NCI-H2081 treated with DMSO at 0.1 percent for 48 hours (cell line): ENCODE measurements at places on chromosomes 6 and 20.

DNA sequence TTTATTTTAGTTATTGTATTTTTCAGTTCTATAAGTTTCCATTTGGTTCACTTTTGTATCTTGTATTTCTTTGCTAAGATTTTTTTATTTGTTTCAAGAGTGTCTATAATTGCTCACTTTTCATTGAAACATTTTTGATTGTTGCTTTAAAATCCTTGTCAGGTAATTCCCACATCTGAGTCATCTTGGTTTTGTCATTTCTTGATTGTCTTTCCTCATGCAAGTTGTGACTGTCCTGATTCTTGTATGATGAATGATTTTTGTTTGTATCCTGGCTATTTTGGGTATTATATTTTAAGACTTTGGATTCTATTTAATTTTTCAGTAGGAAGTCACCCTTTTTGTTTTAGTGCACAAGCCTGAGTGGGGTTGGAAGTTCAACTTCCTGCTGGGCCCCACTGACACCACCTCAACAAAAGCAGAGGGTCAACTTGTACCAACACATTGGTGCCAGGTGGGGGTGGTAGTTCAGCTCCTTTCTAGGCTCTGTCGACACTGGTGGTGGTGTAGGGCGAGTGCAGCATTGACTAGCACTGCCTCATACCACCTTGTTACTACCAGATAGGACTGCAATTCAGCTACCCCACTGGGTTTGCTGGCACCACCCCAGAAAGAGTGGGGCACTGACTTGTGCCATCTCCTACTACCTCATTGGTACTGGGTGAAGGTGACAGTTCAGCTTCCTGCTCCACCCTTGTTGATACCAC lies 8.8 kb downstream of the RSPH3 start:
- DNase-seq = no peak

DNA sequence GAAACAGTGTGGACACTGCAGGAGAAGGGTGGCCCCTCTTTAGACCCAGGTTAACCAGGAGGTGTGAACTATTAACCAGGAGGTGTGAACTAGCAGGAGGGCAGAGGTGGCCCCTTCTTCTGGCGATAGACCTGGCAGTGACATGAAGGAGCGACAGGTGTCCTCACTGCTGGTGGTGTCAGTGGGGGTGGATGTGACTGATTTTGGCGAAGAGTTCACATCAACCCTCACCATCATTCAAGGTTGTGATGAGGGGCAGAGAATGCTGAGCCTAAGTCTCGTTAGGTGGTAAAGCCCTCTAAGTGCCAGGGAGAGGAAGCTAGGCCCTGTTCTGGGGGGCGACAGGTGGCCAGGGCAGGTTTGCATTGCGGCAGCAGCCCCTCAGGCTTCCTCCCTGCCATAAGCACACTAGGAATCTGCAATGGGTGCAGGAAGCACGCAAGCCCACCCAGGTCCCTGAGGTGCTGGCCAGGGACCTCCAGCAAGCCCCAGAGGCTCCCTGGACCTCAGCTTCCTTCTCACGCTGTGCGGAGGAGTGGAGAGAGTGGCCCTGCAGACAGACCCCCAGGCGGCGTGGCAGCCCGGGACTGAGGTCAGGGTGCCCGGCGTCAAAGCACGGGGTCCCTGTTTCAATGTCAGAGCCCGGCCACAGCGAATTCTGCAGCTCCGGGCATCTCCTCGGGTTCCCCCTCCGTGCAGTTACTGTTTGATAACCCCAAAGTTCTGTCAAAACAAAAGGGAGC lies 13.7 kb downstream of the NPEPL1 start:
- DNase-seq = no peak

- DNase-seq = no peak
Measured at GRCh38 chr6:4986999-4987398, 16.8 kb downstream of the RPP40 start.

DNA sequence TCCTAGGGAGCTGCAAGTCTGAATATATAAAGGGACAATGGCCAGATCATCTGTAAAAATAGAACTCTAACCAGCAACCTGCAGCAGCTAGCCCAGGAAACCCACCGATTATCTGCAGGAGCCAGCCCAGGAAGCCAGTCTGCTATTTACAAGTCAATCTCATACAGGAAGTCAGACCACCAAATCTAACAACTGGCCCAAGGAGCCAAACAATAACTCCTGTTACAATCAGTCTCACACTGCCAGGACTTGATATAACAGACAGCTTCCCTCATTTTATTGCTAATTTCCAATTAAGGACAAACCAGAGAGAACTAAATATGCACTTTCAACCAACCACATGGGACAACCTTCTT lies 14.4 kb upstream of the RIN2 start:
- DNase-seq = no peak

DNA sequence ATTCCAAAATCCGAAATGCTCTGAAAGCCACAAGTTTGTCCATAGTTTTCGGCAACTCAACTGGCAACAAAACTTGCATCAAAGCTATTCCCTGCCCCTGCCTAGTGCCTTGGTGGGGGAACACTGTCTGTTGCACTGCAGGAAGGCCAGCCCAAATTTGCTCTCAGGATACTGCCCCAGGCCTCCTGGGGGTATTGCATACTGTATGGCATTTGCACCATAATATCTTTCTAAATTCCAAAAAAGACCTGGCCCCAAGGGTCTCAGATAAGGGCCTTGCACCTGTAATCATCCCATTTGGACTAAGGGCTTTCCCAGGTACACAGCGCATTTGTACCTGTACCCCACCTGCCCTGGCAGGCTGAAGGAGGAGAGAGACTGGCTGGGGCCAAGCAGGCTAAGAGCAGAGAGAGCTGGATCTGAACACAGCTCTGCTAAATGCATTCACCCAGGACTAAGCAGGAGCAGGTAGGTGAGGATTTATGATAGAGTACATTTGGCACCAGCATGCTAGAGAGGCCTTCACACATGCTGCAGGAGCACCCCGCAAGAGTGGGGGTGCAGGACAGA lies 4.0 kb upstream of the GRM4 start:
- no peak for DNase-seq

DNA sequence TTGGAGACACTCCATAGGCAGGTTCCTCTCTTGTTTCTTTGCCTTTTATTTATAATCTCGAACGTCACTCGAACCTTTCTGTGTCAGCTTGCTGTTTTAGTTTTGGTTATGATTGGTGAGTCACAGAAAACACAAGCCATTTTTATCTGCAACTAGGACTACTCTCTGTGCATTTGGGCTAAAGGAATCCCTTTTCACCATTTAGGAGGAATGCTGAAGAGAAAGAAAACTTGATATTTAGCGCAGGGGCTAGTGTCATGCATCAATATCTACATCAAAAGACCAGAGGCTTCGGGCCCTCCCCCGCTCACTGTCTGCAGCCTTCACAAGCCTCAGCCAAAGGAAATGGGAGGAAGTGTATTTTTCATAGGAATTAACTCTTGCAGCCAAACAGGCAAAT lies 507.8 kb upstream of the CITED2 start:
- no peak for DNase-seq

- no peak for DNase-seq
Measured at GRCh38 chr20:16615199-16615598, 42.0 kb upstream of the KIF16B start.

DNA sequence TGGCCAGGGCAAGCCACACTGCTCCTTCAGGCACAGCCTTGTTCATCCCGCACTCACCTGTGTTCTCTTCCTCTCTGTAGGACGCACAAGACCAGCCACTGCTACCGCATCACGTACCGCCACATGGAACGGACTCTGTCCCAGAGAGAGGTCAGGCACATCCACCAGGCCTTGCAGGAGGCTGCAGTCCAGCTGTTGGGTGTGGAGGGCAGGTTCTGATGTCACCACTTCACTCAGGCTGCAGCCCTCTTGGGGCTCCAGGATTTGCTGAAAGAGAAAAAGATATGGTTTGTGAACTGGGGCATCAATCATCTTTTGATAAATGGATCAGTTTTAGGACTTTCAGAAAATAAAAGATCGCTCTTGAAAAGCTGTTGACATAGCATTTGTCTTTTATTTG lies 235.5 kb downstream of the NRN1 start:
- no peak for DNase-seq

- no peak for DNase-seq
Measured at GRCh38 chr20:32971703-32972161, 32.5 kb downstream of the SUN5 start.

DNA sequence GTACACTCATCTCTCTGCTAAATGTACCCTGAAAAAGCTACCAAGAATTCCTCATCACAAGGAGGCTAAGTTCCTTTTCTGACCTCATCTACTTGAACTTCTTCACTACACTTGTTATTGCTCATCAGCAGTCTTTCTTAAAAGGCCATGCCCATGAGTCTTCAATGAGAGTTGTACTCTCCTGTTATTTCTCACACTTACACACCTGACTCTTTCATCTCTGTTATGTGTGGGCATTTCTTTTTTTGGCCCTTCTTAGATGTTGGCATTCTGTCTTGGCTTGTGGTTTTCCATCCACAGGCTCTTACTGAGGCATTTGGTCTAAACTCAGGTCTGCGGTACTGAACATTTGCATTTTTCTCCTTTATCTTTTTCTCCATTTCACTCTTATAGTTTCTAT lies 10.7 kb upstream of the SLC17A1 start:
- no peak for DNase-seq

DNA sequence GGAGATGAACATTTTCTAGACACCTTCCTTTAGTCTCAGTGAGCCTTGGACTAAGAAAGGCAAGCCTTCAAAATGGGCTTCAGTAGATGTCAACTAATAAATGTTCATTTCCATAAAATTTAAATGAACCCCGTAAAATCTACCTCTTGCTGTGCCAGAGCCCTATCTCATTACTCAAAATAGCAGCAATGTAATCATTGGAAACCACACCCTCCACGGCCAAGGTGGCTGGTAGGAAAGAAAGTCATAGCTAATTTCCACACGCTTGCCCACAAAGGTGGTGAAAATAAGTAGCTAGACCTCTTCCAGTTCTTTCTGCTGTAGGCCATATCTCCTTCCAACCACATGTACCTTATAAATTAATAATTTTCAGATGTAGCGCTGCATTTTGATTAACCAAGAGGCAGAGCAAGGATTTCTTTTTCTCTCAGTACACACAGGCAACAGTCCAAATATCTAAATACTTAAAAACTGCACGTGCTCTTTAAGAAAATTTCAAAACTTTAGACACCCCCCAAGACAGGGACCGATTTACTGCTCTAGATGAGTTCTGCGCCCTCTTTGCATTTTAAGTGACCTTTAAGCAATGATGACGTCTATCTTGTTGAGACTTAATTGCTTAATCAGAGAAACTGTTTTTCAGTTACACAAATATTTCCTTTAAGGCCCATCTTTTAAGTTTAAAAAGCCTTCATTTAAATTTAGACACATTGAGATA lies 290.8 kb downstream of the ZNF217 start:
- DNase-seq = no peak

DNA sequence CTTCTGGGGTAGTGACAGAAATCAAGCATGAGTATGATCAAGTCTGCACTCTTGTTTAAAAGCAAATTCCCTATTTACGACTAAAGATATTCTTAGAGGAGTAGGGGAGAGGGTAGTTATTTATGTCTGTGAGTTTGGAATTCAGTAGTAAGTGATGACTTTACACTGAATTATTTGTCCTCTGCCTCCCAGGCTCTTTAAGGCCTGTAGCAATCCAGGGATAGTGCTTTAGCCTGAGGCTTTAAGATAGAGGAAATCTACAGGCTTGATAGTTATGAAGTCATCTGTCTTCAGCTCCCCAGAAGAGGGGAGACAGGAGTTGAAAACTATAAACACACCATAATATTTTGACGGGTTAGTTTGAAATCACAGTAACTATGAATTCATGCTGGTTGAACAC lies 664.5 kb downstream of the EPM2A start:
- DNase-seq = no peak

DNA sequence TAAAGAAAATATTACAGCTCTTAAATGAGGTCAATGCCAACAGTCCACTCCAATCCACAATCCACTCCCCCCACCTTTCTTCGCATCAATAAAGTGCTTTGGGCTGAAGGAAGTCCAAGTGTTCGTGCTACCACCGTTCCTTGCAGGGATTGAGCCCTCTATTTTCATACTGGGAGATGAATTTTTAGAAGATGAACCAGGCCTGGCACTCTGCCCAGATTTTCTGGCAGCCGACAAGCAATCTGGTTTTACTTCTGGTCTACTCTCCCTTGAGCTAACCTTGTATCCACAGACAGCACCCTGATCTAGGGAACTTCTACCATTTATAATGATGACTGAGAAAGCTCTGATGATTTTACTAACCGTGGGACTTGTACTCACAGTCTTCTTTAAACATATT lies 72.3 kb downstream of the BTBD9 start:
- no peak for DNase-seq

GRCh38 chr6:30690403-30691207 lies at the start of gene NRM:
Gene NRM (minus strand): TSS chr6:30690984. CDS start chr6:30690974, 10 bp downstream.
- DNase-seq = peak; percentile 16

GRCh38 chr6:63553208-63553607 lies 19.1 kb upstream of the LOC128125822 start:
- DNase-seq = no peak

DNA sequence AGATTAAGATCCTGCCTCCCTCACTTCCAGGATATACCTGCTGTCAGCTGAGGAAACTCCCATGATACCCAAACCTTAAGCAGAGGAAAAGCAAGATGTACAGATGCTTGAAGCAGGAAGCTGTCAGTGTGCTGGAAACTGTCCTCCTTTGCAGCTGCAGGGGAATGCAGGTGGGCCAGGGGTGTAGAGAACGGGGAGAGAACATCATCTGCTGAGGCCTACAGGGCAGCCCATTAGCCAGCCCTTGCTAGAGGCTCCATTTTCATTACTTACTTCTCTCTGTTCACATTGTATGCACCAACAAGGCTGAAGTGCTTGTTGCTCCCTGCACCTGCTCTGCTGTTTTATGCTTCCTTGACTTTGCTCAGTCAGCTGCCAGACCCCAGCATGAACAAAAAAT lies 119.1 kb downstream of the PRND start:
- no peak for DNase-seq

GRCh38 chr6:41258196-41258493 lies 28.3 kb downstream of the TREM1 start:
- DNase-seq = no peak

DNA sequence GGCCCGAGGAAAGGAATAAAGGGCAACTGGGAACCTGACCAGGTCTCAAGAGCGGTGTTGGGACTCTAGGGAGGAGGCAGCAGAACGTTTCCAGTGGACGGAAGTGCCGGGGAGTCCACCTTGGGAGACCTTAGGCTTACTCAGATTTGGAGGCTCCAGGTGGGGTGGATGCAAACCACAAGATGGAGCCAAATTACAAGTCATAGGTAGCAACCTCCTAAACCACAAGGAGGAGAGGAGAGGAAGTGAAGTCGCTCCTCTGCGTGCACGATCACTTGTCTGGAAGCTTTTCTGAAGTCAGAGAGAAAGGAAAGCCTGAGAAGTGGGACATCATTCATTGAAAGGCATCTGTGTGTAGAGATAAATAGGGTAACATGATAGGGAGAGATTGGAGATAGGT lies 9.3 kb downstream of the HLA-DOA start:
- DNase-seq = no peak

DNA sequence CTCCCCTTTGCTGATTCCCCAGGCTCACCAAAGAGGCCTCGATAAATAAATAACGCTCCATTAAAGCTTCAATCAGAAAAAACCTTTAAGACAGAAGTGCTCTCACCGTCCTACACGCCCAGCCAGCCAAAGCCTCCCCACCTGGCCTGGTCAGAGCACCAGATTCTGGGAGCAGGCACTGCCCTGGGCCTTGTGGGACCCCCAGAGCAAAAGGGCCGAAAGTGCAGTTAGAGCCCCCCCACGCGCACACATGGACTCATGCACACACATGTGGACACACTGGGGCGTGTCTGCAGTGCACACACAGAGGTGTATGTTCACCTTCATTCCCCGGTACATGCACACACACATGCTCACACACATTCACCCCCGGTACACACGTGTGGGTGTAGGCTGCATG lies 1.9 kb upstream of the NECAB3 start:
- DNase-seq = no peak
